RPMI7951 (cell line): ENCODE measurements at places on chromosomes 6 and 20.

DNA sequence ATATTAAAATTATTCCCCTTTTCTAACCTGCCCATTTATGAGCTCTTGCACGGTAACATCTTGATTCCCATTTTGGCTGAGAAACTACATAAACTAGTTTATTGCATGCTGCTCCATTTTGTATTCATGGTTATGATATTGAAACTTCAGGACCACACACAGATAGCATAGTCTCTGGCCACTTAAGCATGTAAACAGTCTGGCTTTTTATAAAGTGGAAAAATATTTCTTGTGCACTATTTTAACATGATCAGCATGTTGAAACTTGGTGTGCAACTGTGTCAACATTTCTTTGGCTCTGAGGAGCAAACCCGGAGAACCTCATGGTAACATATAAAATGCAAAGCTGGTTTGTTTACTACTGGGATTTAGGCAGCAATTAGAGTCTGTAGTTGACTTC is 70.7 kb downstream of the SLX4IP start:
- DNase-seq = no peak

GRCh38 chr20:41694796-41695195 is 76.6 kb upstream of the CHD6 start:
- DNase-seq = no peak

DNA sequence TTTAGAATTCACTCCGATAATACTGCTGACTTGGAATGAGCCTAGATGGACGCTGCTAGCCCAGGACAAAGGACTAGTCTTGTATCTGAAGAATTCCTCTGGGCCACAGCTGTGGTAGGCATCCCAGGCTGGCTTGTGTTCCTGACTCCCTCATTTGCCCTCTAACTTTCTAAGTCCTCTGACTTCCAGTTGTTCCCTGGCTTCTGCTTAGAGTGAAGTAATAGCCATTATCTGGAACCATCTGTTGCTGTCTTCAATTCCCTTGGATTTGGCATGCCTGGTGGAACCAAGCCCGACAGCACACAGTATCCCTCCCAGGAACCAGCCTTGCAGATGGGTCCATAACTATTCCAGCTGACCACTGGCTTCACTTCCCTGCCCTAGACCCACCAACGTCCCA is 376.0 kb downstream of the SYNE1 start:
- DNase-seq = no peak

DNA sequence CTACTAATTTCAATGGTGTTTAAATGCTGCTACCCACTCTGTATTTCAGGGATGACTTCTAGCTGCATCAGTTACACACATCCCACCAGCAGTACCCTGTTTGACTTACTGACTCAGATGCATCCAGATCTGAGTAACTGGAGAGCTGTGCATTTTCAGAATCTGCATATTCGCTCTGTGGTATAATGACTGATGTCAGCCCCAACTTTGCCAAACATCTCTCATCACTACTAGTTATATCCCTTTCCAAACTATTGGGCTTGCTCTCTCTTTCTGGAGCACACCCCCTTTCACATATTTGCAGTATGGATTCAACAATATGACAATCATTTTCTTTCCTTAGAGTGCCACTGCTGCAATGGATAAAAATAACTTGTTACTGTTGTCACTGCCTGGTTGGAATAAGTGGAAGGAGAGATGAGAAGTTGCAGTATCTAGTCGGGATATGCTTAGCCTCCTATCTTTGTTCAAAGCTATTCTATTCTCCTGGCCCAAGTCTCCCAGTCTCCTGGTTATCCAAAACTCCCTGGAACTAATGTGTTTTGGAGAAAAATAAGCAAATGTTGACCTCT is 3.3 kb upstream of the RSPO3 start:
- DNase-seq = no peak

DNA sequence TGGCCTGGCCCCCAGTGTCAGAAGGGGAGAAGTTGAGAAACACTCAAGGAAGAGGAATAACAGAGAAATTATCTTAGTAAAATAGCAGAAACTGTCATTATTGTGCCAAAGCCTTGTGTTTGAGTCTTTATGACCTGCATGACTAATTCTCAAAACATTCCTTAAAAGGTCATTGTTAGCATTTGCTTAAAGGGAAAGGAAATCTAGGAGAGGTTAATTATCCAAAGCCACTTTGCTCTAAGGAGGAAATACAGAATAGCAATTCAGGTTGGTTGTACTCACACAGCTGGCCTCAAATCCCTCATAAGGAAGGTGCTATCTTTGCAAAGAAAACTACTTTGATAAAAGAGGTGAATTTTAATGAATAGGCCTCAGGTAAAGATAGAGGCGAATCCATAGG is 516.7 kb downstream of the CBLN4 start:
- DNase-seq = no peak

- DNase-seq = no peak
These were observed 321.1 kb upstream of the NT5E start for GRCh38 chr6:85128781-85129180.

DNA sequence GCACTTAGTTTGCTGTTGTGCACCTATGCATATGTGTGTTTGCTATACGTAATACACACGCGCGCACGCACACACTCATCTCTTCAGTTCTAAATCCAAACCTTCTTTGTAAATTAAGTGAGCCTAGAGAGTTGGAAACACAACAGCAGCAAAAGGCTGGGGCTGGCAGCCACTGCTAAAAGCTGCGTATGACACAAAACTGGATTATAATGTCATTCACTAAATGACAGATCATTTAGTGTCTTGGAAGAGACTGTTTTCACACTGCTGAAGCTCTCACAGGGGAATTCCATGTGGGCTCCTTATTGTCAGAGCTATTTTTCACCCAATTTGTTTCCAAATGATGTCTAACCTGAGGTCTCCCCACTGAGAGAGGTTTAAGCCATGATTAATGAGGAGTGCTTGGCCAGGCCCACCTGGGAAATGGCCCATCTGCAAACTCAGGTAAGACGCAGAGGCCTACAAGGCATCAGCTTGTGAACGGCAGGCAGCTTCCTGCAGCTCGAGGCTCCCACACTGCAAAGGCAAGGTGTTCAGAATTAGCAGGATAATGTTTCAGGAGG is 94.2 kb downstream of the OLIG3 start:
- no peak for DNase-seq

GRCh38 chr6:155026022-155026705 is 31.0 kb downstream of the TIAM2 start:
- peak; percentile 95 for DNase-seq
